NCI-H524 (cell line): ENCODE measurements at places on chromosomes 11 and 22.

GRCh38 chr11:114815176-114815575, 136.8 kb downstream of the NXPE2 start:
- DNase-seq: no peak

DNA sequence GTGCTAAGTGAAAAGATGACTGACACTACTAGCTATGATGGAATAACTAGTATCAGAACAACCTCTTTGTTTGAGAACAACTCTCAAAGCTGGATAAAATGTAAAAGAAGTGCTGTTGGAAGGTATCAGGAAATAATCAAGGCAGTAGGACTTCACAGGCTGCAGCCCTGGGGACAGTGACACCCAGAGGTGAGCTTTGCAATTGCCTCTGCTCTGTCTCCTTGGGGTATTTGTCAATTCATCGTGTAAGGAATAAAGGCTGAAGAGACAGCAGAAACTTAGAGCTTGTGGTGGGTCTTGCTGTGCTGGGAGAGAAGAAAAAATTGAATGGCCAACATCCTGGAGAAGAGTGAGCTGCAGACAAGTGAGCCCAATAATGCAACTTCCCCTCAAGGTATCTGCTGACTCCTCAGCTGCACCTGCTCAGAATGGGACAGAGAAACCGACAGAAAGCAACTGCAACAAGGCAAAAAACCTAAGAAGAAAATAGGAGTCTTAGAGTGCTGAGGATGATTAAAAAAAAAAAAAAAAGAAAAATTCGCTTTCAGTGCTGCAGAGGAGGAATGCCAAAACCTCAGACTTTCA, 141.1 kb downstream of the RCN1 start:
- DNase-seq: peak; percentile 17

DNA sequence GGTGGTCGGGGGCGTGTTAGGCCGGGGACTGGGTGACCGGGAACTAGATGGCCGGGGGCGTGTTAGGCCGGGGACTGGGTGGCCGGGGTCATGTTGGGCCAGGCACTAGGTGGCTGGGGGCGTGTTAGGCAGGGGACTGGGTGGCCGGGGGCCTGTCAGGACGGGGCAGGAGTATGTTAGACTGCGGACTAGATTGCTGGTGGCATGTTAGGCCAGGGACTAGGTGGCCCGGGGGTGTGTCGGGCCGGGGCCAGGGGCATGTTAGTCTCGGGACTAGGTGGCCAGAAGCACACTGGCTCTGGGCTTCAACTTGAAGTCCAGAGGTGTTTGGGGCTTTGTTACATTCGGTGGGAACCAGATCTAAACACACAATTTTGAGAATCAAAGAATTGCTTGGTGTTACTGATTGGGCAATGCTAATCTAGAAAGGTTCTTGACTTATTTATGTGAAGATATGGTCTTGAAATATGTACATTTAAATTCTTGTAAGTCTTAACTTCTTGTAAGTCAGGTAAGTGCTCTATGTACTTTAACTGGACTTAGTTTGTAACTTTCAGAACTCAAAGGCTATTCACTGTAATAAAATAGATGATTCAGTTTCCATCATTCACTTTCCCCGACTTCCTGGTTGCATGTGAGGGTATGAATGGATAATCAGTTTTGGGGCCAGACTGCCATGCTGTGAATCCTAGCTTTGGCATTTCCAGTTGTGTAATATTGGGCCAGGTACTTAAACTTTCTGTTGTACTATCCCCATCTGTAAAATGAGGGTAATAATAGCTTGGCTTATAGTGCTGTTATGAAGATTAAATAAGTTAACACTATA, 1.1 kb downstream of the EXT2 start:
- no peak for DNase-seq

DNA sequence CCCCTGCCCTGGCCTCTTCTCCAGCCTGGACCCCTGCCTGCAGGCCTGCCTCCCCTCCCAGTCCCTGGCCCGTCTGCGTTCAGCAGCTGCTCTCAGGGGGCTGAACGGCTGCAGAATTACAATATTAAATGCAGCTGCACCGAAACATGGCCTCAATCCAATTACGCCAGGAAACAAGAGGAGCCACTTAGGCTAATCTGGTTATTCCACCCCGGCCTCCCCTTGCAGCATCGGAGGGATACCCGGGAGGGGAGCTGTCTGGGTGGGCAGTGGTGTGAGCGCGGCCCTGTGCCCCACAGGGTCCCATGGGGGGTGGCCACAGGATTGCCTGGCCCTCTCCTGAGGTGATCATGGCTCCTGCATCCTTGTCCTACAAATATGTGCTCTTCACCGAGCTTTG, 42.6 kb downstream of the FLRT1 start:
- DNase-seq: peak; percentile 74

GRCh38 chr11:62614275-62614674, 1.2 kb downstream of the ROM1 start:
- DNase-seq: no peak

DNA sequence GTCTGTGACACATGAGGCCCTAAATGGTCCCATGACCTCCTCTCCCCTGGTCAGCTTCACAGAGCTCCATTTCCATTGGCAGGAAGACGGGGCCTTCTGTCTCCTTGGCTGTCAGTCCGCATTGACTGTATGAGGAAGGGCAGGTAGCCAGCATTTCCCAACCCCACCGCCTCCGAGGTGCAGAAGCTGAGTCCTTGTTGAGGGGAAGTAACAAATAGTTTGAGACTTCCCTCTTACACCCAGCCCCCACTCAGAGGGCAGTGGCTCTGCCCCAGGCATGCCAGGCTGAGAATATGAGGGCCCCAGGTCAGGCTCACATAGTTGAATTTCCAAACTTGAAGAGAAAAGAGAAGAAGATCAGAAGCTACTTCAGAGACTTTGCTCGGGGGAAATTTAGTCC, 611.1 kb downstream of the BRD1 start:
- DNase-seq: no peak

- no peak for DNase-seq
These were observed 479.9 kb downstream of the INSC start for GRCh38 chr11:15594607-15595006.

DNA sequence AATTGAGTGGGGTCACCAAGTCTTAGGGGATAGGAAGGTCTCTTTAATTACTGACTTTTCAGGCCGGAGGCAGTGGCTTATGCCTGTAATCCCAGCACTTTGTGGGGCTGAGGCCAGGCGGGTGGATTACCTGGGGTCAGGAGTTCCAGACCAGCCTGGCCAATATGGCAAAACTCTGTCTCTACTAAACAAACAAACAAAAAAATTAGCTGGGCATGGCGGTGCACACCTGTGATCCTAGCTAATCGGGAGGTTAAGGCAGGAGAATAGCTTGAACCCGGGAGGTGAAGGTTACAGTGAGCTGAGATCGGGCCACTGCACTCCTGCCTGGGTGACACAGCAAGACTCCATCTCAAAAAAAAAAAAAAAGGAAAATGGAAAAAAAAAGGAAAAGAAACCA, 1.8 kb upstream of the FANCF start:
- DNase-seq: no peak

DNA sequence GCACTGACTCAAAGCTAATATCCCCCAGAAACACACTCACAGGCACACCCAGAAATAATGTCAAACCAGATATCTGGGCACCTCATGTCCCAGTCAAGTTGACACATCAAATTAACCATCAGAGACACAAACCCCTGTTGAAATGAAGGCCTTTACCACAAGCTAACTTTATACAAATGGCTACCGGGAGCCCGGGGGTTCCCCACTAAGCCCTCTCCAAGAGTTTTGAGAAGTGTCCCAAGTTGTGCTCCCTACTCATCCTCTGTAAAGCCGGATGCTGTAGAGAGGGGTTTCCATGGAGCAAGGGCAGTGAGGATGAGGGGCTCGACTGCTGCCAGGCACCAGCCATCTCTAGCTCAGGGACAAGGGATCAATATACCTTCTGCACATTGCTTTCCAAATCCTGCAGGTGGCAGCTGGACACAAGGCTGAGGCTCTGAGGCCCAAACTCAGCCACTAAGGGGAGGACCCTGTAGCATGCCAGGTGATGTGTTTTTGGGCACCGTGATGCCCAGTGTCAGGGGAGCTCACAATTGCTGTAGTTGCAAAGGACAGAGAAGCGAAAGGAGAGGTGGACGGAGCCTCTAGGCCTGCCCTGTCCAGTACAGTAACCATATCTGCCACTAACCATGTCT, 145.7 kb downstream of the TTC17 start:
- DNase-seq: peak; percentile 34

- DNase-seq: no peak
These were observed 843 bp downstream of the OPCML start for GRCh38 chr11:133531458-133531857.
